ENCODE measurements at places on chromosomes 3 and 15.

GRCh38 chr3:173932624-173933023 is 535.1 kb downstream of the NLGN1 start:
- peak; percentile 79 for DNase-seq

GRCh38 chr3:161343986-161344385 is 27.3 kb downstream of the SPTSSB start:
- peak; percentile 1 for DNase-seq

DNA sequence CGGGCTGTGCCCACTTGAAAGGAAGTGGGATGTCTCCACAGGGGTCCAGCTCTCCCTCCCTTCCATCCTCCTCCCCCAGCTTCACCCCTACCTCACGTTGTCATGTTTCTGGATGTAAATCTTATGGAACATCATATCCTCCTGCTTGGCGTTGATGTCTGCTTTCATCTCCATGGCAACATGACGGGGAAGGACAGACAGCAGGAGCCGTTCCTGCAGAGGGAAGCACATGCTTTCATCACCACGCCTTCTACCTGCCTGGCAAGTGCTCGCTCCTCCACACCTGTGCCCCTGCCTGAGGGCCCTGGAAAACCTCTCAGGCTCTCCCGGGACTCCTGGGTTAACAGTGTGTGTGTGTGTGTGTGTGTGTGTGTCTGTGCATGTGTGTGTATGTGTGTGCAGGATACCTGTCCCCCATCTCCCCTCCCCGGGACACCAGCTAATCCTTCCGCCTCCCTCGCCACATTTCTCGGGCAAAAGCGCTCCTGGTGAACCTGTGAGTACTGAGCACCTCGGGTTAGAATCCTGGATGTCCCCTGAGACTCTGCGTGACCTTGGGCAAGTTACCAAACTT is 101.1 kb downstream of the ADCY5 start:
- DNase-seq, result no peak

DNA sequence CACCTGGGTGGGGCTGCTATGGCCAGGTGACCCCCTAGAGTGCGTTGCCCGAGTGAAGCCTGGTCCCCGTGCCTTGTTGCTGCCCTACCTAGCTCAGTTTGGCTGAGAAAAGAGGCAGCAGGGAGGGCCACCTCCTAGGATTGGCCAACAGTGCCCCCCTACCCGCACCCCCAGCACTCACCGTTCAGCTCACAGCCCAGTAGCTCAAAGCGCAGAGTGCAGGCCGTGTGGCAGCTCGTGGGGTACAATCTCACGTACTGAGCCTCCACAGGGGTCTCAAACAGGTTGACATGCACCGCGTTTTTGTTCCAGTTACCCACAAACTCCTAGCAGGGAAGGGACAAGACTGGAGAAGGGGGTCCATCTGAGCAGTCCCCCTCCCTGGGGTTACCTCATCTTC is 7.6 kb downstream of the MFGE8 start:
- no peak for DNase-seq

DNA sequence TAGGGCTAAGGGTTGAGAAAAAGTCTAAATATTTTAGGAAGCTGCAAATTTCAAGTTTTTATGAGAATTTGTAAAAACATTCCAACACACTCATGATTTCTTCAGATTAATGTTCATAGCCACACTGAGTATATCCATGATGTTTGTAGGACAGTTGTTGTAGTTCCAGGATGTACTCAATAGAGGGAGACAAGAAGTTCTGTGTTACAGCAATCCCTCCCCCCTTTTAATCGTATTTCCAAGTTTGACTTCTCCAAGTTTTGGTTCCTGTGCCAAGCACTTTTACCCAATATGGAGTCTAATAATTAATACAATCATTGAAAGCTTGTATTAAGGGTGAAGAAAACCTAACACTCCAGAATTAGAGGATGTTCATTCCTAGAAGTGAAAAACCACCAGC is 143.4 kb downstream of the FEZF2 start:
- no peak for DNase-seq

- DNase-seq, result no peak
Measured at GRCh38 chr3:58021072-58021959, 13.1 kb downstream of the FLNB start.

GRCh38 chr3:45991341-45991740 is 4.3 kb downstream of the FYCO1 start:
- DNase-seq, result no peak

DNA sequence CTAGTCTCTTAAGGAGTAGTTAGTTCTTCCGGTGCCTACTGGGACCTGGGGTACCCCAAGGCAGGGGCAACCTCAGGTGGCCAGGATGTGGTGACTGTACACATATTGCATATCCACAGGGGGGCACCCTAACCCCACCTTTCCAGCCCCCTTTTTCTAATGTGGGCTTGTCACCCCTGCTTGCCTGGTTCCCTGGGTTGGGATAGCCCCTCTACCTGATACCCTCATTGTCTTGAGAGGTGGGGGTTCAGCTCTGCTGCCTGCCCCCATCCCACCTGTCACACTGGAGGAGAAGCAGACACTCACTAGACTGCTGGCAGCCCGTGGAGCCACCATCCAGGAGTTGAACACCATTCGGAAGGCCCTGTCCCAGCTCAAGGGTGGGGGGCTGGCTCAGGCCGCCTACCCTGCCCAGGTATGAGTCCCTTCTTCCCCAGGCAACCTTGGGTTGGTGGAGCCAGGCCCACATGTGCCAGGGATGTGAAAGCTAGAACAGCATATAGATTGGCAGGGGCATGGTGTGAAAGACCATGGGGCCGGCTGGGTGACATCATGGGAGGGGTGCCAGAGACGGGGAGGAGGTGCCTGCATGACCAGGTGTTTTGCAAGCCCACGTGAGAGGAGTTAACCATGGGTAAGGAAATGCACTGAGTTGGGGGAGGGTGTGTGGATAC is 4.0 kb downstream of the GLYCTK start:
- DNase-seq, result no peak

- no peak for DNase-seq
Measured at GRCh38 chr3:117660941-117661817, 951.6 kb downstream of the TUSC7 start.

DNA sequence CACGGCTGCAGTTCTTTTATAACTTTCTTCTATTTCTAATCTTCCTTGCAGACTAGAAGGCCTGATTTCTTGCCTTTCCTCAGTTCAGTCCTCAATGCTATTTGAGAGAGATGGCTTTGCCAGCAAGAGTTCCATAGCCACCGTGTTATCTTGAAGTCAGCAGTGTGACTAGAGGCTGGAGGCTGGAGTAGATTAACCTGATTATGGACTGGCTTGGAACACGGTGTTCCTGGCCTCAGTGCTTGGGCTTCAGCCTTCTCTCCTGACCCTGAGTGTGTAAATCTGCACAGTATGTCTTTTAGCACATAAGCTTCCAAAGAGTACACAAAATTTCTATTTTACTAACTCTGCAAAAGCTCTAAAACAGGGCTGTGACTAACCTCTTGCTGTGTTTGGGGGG is 61.4 kb downstream of the CCDC54 start:
- no peak for DNase-seq
